HepG2 (cell line): ENCODE measurements at places on chromosomes 2 and 18.
A peak's percentile ranks its signal among the peaks of the same experiment; 100 is the strongest.

GRCh38 chr2:237483018-237483731 is 3.9 kb upstream of the MLPH start:
- peaks cover 11% of the 10 kb centered on the region; the same call in 1 of the 2 replicates for H3K4me1 ChIP-seq
- DNase-seq: no peak
- H3K36me3 ChIP-seq: no peaks in the 10 kb centered on the region
- H3K27me3 ChIP-seq: peaks cover 65% of the 10 kb centered on the region

GRCh38 chr18:25915907-25916306 is 174.5 kb downstream of the SS18 start:
- H3K4me3 ChIP-seq: no peak overlapping the region
- no peaks in the 10 kb centered on the region for H3K4me1 ChIP-seq
- H3K27me3 ChIP-seq: no peaks in the 10 kb centered on the region
- no peak overlapping the region for H3K27ac ChIP-seq
- no peak for DNase-seq

DNA sequence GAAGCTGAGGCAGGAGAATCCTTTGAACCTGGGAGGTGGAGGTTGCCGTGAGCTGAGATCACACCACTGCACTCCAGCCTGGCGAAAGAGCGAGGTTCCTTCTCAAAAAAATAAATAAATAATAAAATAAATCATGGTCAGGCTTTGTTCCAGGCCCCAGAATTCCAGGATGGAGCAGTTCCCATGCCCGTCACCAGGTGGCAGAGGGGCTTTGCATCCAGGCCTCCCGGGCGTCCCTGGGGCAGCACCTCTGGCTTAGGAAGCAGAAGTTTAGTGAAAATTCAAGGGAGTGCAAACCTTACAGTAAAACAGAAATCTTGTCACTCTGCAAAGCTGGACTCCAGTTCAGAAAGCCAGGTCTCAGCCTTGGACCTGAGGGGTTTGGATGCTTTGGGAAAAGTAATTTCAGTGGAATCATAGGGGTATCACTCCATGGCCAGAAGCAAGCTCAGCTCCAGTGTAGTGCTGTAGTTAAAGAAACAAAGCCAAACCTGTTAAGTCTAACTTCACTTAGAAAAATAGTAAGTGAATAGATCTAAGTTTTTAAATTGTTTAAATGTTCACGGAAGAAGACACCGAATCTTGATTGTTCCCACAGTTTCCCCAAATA is 512.7 kb downstream of the CMPK2 start:
- H3K36me3 ChIP-seq: no peaks in the 10 kb centered on the region
- no peaks in the 10 kb centered on the region for H3K4me1 ChIP-seq
- H3K27me3 ChIP-seq: no peaks in the 10 kb centered on the region
- DNase-seq: peak; percentile 33
- H3K27ac ChIP-seq: no peak overlapping the region
- H3K4me3 ChIP-seq: no peak overlapping the region

- H3K27me3 ChIP-seq: no peaks in the 10 kb centered on the region
- DNase-seq: peak; percentile 60
- no peak overlapping the region for H3K4me3 ChIP-seq
- H3K36me3 ChIP-seq: peaks cover 5% of the 10 kb centered on the region; the same call in 1 of the 2 replicates
- H3K27ac ChIP-seq: no peak overlapping the region
- peaks cover 10% of the 10 kb centered on the region for H3K4me1 ChIP-seq
These were observed 86.5 kb downstream of the STK39 start for GRCh38 chr2:168160897-168161296.

- no peaks in the 10 kb centered on the region for H3K36me3 ChIP-seq
- no peak for DNase-seq
- H3K27me3 ChIP-seq: no peaks in the 10 kb centered on the region
These were observed 84.0 kb downstream of the SH3RF3 start for GRCh38 chr2:109212836-109213563.

- H3K4me1 ChIP-seq: no peaks in the 10 kb centered on the region
- H3K36me3 ChIP-seq: no peaks in the 10 kb centered on the region
- H3K27ac ChIP-seq: no peak overlapping the region
- no peak overlapping the region for H3K4me3 ChIP-seq
These were observed 103.6 kb downstream of the LRRTM4 start for GRCh38 chr2:77418537-77418936.

DNA sequence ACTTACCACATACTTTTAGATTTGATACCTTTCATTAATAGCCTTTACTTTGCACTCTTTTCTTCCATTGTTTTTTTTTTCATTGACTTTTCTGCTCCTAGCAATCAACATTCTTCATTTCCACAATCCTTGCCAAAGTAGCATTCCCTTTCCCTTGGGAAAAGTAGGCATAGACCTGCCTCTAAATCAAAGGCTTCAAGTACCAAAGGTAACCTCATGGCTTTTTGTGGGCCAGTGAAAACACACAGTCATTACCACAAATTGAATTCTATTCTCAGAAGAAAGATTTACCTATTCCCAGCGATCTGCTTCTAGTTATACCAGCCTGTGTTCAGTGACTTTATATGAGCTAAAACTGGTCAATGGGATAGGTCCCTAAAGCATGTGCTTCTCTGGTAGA is 109.2 kb downstream of the SOCS6 start:
- no peaks in the 10 kb centered on the region for H3K27me3 ChIP-seq
- H3K36me3 ChIP-seq: no peaks in the 10 kb centered on the region
- H3K4me3 ChIP-seq: no peak overlapping the region

DNA sequence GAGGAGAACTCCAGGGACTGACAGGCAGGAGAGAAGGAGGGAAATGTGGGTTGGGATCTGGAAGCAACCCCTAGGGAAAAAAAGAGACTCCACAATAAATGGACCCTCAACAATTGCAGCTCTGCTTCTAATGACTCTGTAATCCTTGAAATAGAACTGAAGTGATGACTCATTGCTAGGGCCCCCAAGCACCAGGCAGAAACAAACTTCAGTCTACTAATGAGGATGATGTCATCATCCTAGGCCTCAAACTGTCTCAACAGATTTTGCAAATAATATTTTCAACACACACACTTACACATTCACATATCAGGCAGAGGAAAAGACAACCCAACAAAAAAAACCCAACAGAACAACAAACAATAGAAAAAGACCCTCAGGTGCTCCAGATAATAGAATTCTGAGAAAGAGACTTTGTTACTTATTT is 143.3 kb downstream of the HDAC4 start:
- peak; percentile 64 for DNase-seq
- H3K36me3 ChIP-seq: no peaks in the 10 kb centered on the region
- peaks cover 32% of the 10 kb centered on the region for H3K4me1 ChIP-seq
- H3K27ac ChIP-seq: peak overlapping the region; percentile 3
- no peak overlapping the region for H3K4me3 ChIP-seq
- no peaks in the 10 kb centered on the region for H3K27me3 ChIP-seq

DNA sequence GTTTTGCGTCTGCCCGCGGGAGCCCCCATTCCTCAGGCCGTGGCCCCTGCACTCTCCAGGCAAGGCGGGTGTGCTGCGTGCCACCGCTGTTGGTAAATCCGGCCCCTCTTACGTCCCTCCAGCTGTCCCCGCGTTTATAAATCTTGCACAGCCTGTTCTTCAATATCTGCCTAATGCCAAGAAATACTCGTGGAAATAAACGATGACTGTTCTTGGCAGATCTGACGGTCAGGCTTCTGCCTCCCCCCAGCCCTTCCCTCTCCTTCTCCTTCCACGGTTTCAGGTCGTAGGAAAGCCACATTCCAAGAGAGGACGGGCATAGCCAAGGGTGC is 20.5 kb downstream of the ODC1 start:
- no peak overlapping the region for H3K27ac ChIP-seq
- H3K36me3 ChIP-seq: peaks cover 17% of the 10 kb centered on the region; the same call in 2 of the 3 replicates
- DNase-seq: no peak
- H3K4me3 ChIP-seq: no peak overlapping the region
- H3K4me1 ChIP-seq: peaks cover 8% of the 10 kb centered on the region
- H3K27me3 ChIP-seq: no peaks in the 10 kb centered on the region; the same call in 1 of the 2 replicates

DNA sequence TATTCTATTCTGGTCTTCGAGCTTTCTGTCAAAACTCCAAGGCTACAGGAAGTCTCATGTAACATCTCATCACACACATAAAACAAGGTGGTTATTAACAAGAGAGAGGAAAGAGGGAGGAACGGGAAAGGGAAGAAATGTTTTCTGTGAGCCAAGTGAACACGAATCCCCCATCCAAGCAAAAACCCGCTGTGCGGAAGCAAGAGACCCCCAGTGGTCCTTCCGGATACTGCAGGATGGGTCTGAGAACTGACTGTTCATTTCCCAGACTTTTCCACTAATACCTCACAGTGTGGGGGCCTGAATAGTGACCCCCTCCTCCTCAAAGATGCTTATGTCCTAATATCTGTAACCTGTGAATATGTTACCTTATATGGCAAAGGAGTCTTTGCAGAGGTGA is 19.0 kb upstream of the DIPK1C start:
- H3K36me3 ChIP-seq: no peaks in the 10 kb centered on the region
- DNase-seq: peak; percentile 25
- H3K27ac ChIP-seq: no peak overlapping the region
- no peak overlapping the region for H3K4me3 ChIP-seq
- peaks cover 50% of the 10 kb centered on the region for H3K4me1 ChIP-seq

DNA sequence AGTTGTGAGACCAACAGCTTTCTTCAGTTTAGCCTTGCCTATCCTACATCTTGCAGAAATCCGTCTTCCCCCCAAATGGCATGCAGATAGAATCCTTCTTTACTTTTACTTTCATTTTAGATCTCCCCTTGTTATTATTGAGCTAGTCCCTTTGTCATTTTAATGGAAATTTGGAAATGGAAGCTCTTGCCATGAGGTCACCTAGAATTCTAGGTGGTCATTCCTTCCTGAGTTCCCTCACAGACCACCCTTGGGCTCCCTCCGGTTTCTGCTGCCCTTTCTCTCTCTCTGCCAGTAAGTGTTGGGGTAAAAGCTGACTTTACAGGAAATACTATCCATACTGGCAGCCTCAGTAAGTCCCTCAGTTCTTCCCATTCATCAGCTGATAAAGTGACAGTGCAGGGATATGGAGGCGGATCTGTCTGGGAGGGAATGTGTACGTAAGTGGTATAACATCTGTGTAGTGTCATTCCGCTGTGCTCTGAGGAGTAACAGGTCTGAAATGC is 30.2 kb downstream of the ARHGAP25 start:
- H3K27ac ChIP-seq: no peak overlapping the region
- H3K27me3 ChIP-seq: no peaks in the 10 kb centered on the region; the same call in 1 of the 2 replicates
- H3K36me3 ChIP-seq: no peaks in the 10 kb centered on the region
- no peak overlapping the region for H3K4me3 ChIP-seq
- no peaks in the 10 kb centered on the region for H3K4me1 ChIP-seq
- DNase-seq: no peak
